Activated CD4-positive, alpha-beta T cell treated with anti-CD3 and anti-CD28 coated beads, Interleukin-2, amount 10 ng/mL, durations not matched to agents 7 days and 5 days (primary cell): ENCODE measurements at places on chromosomes 7 and 10. TPM values are rescaled to one million over a fixed set of nuclear protein-coding genes. Genes with fewer than 3 reads are reported as not detected.

- DNase-seq: no peak
Observed at GRCh38 chr7:68043546-68043945, 1046.9 kb downstream of the TYW1 start.

GRCh38 chr10:10500937-10501336 lies 516.7 kb upstream of the CELF2 start:
- DNase-seq: no peak

Gene USP54
- 2.6 TPM for total RNA-seq

GRCh38 chr10:59177031-59177797 lies 771 bp downstream of the PHYHIPL start:
- DNase-seq: no peak

Gene IFIT1
- 45.0 TPM for total RNA-seq

DNA sequence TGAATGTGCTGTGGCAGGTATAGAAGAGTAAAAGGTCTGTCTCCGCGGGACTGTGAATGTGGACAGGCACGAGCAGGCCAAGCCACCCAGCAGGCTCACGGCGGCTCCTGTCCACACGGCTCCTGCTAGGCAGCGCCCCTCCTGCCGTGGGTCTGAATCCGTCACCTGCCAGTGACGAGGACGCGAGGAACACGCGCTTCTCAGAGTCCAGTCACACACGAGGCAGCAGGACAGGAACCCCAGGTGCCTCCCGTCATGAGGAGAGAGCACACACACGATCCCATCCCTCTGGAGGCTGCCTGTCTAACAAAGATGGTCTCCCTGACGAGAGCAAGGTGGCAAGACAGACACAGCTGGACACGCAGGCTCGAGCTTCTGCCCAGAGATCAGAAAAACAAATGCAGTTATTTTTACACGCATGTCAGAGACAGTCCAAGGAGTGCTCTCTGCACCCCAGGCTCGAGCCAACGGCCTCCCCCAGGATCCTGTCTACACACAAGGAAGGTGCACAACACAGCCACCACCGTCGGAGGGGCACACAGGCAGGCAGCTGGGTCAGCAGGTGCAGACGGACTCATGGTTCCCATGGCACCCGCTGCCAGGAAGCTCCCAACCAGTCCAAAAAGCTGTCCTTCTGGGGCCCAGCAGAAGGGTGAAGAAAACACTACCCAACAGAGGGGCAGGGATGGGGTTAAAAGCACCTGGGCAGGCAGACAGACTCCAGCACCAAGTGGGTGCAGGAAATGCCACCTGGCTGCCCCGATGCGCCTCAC lies 103.2 kb downstream of the MAD1L1 start:
- no peak for DNase-seq

- no peak for DNase-seq
Observed at GRCh38 chr10:94282369-94282768, 80.4 kb downstream of the NOC3L start.

GRCh38 chr10:79405221-79405994 lies 40.0 kb downstream of the ZCCHC24 start:
- DNase-seq: no peak

DNA sequence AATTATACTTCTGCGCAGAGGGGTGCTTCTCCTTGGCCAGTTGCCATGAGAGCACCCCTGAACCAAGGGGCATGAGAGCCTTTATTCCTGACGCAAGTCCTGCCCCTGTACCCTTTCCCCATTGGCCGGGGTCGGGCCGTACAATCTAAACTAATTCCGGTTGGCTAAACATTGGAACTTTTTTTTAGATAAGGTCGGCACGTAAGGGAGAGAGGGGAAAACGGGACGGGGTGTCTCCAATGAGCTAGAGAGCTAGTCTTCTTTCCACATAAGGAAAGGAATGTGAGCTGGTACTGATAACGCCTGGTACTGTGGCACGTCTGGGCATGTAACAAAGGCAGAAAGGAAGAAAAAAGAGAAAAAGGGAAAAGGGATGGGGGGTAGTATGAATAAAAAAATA lies 96.9 kb downstream of the CD36 start:
- no peak for DNase-seq

Gene WDFY4
- 0.40 TPM for total RNA-seq

Gene SPDYE11
- not detected for total RNA-seq

- DNase-seq: no peak
Observed at GRCh38 chr10:124568848-124569622, 107.4 kb downstream of the LHPP start.

- DNase-seq: no peak
Observed at GRCh38 chr10:79984851-79985250, 35.9 kb upstream of the SFTPD start.

DNA sequence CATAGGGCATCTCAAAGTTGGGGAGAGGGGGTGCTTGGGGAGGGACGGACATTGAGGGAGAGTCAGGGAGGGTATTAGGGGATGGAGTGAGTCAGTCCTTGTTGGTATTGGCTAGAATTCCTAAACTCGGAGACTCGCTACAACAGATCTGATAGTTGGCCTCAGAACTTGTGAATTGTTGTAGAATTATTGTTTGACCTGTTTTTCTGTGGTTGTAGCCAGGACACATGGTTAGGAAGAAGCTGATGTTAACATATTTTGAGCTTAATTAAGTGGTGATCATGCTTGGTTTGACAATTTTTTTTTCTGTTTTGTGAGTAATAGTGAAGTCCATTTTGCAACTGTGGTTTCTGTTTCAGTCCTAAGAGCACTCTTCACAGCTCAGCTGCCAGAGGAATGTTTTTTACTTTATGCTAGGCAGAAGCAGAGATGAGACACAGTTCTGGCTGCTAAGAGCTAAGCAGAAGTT lies 1190.3 kb upstream of the C7orf33 start:
- no peak for DNase-seq

DNA sequence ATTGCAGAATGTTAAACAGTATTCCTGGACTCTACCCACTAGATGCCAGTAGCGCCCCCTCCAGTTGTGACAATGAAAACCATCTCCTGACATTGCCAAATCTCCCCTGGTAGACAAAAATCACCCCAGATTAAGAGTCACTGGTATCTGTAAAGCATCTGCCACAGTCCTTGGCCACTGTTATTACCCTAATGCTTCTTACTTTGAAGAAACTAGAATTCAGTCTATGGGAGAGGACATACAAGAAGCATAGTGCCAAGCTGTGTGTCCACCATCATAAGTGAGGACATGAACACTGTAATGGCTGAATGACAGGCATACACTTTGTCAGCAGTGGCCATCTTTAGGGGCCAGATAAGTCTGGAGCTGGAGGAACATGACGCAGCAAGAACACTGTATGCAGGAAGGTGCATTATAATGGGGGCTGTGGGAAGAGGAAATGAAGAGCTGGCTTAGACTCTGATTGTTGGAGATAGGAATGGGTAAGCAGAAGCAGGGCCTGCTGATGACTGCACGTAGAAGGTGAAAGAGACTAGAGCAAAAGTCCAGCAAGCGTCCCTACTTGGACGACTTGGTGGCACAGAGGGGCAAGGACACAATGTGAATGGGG lies 32.5 kb downstream of the CBX3 start:
- DNase-seq: no peak

- no peak for DNase-seq
Observed at GRCh38 chr7:112505495-112505894, 24.7 kb downstream of the LSMEM1 start.

DNA sequence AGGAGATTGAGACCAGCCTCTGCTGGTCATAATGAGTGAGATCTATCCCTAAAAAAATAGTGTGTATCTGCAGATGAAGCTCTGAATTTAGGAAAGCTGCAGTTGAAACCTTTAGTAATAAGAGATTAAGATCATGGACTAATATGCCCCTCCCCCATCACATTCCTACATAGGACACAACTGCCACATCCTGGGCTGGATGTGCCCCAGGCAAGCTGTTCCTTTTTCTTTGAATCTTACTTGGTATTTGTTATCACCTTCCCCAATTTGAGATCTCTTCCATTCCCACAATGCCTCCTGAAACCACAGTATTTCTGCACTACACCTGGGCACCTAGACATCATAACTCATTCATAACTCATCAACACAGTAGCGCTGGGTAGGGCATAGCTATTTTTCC lies 74.1 kb downstream of the DOCK1 start:
- no peak for DNase-seq

DNA sequence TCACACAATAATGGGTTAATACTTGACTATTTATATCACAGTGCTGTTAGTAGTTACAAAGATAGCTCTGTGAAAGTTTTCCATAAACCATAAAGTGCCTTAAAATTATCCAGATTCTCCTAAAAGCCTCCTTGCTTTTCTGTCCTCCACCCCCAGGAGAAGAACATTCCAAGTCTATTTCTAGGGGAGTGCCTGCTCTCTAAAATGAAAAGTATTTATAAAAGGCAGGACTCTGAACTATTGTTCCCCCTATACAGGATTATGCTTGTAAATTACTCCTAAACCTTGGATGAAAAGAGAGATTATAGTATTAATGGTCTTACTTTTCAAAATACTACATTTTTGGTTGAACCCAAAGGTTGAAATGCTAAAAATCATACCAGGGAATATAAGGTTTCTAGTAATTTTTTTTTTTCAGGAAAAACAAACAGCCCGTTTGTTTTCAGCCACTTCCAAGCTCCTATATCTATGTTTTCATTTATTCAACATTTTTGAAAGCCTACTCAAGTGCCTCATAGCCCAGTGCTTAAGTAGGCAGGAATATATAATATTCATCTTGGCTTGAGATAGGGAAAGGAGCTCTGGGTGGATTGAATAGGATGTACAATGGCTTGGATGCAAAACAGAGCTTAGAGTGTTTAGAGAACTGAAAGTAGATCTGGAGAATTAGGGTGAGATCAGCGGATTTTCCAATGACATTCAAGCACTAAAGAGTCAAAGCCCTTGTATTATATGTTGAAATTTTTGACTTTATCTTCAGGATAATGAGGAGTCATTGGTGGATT lies 320.7 kb downstream of the GPR37 start:
- no peak for DNase-seq

DNA sequence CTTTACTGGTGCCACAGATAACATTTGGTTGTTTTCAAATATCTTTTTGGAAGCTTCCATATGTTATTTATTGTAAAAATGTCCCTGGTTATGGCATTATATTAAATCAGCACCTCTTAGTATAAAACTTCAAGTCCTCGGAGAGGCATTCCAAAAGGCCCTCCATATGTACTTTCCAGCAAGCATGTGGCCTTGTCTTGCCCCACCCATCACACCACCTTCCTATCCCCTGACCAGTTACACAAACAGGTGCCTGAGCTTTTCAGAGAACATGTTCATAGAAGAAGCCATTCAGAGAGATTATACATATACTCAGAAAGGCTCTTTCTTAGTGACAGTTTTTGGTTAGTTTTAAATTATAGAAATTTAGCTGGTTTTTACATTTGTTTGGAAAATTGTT lies 92.4 kb upstream of the PRKG1 start:
- DNase-seq: no peak

DNA sequence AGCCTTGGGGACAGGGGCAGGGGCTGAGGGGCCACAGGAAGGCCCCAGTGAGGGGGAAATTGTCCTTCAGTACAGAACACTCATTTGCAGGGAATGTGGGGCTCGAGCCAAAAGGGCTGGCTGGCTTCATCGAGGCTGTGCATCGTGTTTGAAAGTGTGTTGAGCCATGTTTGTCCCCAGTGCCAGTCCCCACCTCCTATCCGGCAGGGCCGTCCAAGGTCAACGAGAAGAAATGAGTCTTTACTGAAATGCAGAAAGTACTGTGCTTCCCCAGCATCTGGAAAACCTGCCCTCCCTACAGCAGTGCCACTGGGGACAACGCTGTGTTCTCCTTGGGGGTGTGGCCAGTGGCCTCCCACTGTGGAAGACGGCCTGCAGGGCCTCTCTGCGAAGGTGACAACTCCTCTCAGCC lies 214.1 kb downstream of the KLF6 start:
- no peak for DNase-seq

- DNase-seq: no peak
Observed at GRCh38 chr10:4947635-4948596, 15.3 kb upstream of the AKR1C1 start.

- no peak for DNase-seq
Observed at GRCh38 chr10:33772370-33773252, 438.1 kb upstream of the NRP1 start.

Gene DNAJC12
- 1.9 TPM for total RNA-seq

Gene CFAP69
- total RNA-seq: not detected

GRCh38 chr10:124565565-124566221 lies 104.1 kb downstream of the LHPP start:
- no peak for DNase-seq

Gene MKRN1
- 84.5 TPM for total RNA-seq

- no peak for DNase-seq
Observed at GRCh38 chr10:114576716-114577115, 81.4 kb downstream of the ABLIM1 start.
